ENCODE measurements at places on chromosomes 12 and 14.

DNA sequence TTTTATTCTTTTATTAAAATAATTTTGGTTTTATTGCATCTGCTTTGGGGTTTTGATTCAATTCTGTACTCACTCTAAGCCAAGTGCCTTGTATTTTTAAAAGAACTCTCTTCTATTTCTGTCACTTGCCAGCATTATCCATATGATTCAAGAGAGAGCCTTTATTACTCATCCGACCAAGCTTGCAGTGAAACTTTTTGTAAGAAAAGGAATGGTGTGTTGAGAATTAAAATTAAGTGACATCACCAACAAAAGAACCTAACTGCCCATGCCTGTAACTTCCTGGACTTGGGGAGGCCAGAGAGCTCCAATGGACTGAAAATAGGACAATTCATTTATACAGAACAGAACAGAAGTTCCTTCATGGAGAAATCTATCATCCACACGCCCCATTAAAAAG lies 52.1 kb downstream of the GALNT4 start:
- no peak for DNase-seq

- peak; percentile 39 for DNase-seq
Measured at GRCh38 chr12:102958073-102958829, 777 bp downstream of the ASCL1 start.

- no peak for DNase-seq
Measured at GRCh38 chr12:42887657-42888056, 298.1 kb upstream of the PRICKLE1 start.

GRCh38 chr12:63525831-63526230 lies 142.5 kb downstream of the DPY19L2 start:
- DNase-seq = no peak

DNA sequence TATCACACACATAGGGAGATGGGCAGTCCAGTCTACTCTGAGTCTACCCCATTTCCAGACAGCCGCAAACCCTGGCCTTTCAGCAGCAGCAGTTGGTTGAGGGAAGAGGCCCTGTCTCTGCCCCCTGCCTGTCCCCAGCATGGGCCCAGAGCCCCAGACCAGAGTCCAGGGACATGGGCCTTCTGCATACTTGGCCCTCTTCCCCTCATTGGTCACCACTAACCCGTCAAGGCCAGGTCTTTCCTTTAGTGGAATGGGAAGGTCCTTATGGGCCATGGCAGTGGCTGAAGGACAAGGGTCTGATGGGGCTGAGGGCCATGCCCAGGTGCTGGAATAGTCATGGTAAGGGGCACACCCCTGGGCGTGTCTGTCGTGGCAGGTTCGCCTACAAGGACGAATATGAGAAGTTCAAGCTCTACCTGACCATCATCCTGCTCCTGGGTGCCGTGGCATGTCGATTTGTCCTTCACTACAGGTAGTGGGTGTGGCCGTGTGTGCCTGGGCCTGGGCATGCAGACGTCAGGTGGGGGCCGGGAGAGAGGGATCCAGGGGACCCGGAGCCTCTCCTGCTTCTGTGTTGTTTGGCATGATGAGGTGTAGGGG lies 39.3 kb downstream of the TMEM120B start:
- DNase-seq = no peak

- DNase-seq = no peak
Measured at GRCh38 chr12:117875744-117876435, 92.9 kb downstream of the KSR2 start.

- DNase-seq = no peak
Measured at GRCh38 chr12:130162267-130162666, at the start of gene FZD10. Gene FZD10, plus strand, starts transcription at chr12:130162464. Its CDS starts 479 bp downstream, at chr12:130162943.

DNA sequence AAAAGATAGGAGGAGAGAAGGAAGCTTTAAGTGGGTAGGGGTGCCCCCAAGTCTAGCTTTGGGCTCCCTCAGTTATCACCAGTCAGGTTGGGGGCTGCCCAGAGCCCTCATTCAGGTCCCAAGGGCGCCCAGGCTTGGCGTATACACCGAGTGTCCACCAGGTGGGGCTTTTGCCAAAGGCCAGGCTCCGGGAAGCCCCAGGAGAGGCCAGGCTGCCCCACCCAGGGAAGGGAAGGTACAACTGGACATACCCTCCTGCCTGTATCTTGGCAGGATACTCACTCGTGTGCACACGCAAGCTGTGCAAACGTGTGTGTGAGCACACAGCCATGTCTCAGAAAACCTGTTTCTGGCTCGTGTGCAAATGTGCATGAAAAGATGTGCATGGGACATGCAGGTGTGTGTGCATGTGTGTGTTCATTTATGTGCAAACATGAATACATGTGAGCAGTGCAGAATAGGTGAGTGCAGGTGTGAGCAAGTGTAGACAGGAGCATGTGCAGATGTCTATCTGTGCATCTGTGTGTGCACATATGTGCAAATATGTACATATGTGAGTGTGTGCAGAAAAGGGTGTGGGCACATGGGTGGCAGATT lies 103.9 kb upstream of the MYL2 start:
- peak; percentile 49 for DNase-seq

DNA sequence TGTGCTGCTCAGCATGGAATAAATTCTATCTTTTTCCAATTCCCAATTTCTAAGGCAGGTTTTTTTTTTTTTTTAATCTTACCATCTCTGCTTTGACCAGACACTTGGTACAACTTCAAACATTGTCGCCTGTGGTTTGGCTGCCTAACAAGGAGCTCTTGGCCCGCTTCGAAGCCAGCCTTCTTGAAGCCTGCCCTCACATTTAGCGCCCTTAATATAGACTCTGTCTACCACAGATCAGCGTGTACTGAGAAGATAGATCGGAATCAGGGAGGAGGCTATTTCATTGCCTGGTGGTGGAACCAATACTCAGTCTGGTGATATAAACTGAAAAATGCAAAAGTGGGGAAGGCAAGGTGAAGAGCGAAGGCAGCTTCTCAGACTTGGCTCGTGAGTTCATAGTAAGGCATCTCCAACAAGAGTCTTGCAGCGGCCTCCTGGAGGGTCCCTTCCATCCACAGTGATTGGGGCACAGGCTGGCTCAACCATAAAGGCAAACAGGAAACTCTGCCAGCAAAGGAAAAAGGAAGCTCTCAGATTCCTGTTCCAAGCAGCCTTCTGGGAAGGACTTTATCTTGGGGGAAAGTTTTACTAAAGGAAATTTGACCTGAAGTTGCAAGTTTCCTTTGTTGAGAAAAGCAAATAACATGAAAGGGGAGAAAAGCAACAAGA lies 103.2 kb upstream of the BCL2L14 start:
- DNase-seq = no peak

DNA sequence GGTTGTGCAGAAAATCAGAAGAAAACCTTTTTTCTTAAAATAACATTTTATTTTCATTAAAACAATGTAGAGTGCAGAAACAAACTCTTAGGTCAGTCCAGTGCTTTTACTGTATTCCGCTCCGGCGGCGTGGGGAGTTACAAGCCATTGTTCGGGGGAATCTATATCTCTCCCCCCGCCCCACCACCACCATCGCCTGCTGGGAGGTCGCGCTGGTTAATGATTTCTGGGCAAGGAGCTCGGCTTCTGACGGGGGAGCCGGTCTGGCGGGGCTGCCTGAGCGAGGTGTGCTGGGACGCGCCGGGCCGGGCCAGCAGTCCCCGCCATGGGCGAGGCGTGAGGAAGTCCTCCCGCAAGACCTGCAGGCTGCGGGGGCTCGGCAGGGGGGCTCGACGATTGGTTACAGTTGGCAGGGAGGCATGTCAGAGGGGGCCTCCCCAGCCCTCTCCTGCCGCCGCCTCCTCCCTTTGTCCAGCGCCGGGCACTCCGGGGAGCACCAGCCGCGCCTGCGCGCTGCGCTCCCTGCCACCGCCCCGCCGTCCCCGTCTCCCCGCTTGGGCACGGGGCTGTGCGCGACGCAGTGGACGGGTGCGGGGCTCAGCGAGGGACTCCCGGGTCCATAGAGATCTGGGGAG lies 1.0 kb upstream of the DUSP6 start:
- DNase-seq = no peak

GRCh38 chr14:22797017-22797917 lies 18.0 kb downstream of the SLC7A7 start:
- no peak for DNase-seq

- no peak for DNase-seq
Measured at GRCh38 chr12:109418848-109419480, 58.1 kb downstream of the KCTD10 start.

DNA sequence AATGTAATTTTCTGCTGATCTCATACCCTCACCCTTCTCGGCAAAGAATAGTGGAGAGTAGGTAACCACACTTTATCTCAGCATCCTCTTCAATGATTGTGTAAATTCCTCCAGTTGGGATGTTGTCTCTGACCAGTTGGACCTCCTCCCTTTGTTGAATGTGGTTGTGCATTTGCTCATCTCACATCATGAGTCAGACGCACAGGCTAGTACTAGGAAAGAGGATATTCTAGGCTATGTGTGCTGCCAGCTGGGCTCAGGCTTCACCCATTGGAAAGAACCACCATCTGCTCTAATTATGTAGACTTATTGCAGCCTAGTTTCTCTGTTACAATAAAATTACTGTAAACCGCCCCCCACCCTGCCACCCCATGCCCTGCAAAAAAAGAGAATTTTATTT lies 90.3 kb downstream of the LMO3 start:
- DNase-seq = no peak

GRCh38 chr12:713281-713875 lies 39.0 kb upstream of the WNK1 start:
- no peak for DNase-seq

GRCh38 chr12:39915249-39915648 lies 190.6 kb downstream of the SLC2A13 start:
- DNase-seq = no peak

DNA sequence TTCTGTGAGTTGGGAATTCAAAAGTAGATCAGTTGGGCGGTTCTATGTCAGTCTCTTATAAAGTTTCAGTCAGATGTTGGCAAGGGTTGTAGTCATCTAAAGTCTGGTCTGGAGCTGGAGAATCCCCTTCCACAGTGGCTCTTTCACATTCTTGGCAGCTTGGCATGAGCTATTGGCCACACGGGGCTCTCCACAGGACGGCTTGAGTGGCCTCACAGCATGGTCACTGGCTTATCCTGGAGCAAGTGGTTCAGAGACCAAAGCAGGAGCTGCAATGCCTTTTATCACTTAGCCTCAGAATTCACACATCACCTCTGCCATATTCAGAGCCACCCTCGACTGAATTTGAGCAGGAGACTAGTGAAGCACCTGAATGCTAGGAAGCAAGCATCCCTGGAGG lies 7.1 kb upstream of the KICS2 start:
- no peak for DNase-seq

DNA sequence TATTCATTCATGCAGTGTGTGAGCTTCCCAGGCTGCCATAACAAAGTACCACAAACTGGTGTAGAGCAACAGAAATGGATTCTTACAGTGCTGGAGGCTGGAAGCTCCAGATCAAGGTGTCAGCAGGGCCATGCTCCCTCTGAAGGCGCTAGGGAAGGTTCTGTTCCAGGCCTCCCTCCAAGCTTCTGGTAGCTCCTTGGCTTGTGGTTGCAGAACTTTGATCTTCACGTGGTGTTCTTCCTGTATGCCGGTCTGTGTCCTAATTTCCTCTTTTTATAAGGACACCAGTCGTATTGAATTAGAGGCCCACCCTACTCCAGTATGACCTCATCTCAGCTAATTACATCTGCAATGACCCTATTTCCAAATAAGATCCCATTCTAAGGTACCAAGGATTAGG lies 3.1 kb downstream of the OTUB2 start:
- DNase-seq = no peak

GRCh38 chr12:24943947-24944600 lies 4.8 kb downstream of the BCAT1 start:
- DNase-seq = no peak

DNA sequence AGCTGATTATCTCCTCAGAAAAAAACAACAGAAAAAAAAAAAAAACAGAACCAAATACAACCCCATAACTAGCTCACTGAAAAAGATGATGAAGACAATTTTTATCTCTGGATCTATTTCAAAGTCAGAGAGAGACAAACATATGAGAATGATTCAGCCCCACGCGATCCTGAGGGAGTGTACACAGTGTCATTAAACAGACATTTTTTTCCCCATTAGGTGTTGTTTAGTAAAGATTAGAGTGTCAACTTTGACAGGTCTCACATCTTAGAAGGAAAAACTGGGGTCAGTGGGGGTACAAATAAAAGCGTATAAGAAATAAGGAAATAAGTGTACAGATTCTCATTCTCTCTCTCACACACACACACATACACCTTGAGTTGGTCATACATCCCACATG lies 635.4 kb downstream of the NRXN3 start:
- no peak for DNase-seq
